ENCODE measurements at places on chromosomes 1 and 21. TPM values are rescaled to one million over a fixed set of nuclear protein-coding genes. Genes with fewer than 3 reads are reported as not detected.

DNA sequence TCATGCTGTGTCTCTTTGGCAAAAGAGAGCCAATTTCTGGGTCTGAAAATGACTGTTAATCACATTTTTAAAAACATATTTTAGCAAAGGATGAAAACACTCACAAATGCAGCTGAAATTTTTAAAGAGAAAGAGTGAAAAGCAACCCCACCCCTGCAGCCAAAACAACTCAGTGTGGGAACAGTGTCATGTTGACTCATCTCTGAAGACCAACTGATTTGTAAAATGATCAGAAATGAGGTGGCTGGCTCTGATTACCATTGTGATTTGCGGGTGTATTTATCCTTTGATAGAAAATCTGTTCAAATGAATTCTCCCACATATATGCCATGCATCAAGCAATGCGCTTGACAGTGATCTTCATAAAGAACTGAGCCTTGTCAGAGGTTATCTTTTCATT lies 287.0 kb upstream of the ESRRG start:
- no peak overlapping the region for H3K4me3 ChIP-seq
- DNase-seq: no peak
- H3K36me3 ChIP-seq: no peaks in the 10 kb centered on the region
- H3K27ac ChIP-seq: no peak overlapping the region

- no peak overlapping the region for H3K27ac ChIP-seq
- H3K36me3 ChIP-seq: no peaks in the 10 kb centered on the region
- no peak for DNase-seq
These were observed 198.6 kb upstream of the JUN start for GRCh38 chr1:58982259-58982998.

DNA sequence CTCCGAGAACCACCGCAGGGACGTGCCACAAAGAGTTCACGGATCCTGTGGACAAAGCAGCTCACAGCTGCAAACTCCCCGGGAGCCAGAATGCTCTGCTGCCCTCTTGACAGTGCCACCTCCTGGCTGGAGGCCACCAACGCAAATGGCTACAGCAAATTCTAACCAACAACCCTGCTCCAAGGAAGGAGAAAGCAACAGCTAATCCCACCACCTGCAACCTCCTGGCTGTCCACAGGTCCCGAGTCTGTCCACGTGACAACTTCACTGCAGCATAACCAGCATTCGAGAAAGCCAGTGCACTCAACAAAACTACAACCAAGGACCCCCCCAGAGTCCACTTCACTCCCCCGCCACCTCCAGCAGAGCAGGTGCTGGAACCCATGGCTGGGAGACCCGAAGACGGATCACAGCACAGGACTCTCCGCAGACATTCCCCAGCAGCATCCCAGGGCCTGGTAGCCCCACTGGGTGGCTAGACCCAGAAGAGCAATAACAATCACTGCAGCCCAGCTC lies 17.3 kb downstream of the POFUT2 start:
- no peak overlapping the region for H3K4me3 ChIP-seq
- H3K4me1 ChIP-seq: no peaks in the 10 kb centered on the region
- no peaks in the 10 kb centered on the region for H3K36me3 ChIP-seq
- H3K27me3 ChIP-seq: no peaks in the 10 kb centered on the region

DNA sequence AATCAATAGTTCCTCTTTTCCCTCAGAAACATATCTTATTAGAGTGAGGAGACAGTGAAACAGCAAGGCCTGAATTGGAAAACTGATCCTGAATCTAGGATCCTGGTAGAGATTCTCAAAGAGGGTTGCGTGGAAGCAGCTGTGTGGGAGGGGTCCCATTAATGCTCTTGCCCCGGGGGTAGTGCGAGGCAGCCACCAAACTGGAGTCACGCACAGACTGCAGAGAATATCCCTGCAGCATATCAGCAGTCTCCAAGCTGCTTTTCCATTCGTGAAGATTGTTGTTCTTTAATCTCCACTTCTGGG lies 150.1 kb downstream of the DISC1 start:
- H3K36me3 ChIP-seq: no peaks in the 10 kb centered on the region
- H3K4me3 ChIP-seq: no peak overlapping the region
- H3K4me1 ChIP-seq: peaks cover 37% of the 10 kb centered on the region
- no peak overlapping the region for H3K27ac ChIP-seq
- no peak for DNase-seq

- no peak overlapping the region for H3K27ac ChIP-seq
- no peak overlapping the region for H3K4me3 ChIP-seq
- H3K36me3 ChIP-seq: no peaks in the 10 kb centered on the region
- no peaks in the 10 kb centered on the region for H3K4me1 ChIP-seq
- H3K27me3 ChIP-seq: peaks cover 35% of the 10 kb centered on the region
These were observed 59.6 kb upstream of the CSF3R start for GRCh38 chr1:36542024-36542961.

GRCh38 chr1:68745011-68745410 lies 248.1 kb upstream of the DEPDC1 start:
- DNase-seq: no peak
- H3K4me3 ChIP-seq: no peak overlapping the region
- no peaks in the 10 kb centered on the region for H3K27me3 ChIP-seq
- no peak overlapping the region for H3K27ac ChIP-seq
- no peaks in the 10 kb centered on the region for H3K4me1 ChIP-seq

GRCh38 chr1:152926091-152926490 lies 17.7 kb downstream of the IVL start:
- no peaks in the 10 kb centered on the region for H3K36me3 ChIP-seq
- H3K27me3 ChIP-seq: no peaks in the 10 kb centered on the region
- no peak overlapping the region for H3K27ac ChIP-seq
- H3K4me1 ChIP-seq: no peaks in the 10 kb centered on the region
- H3K4me3 ChIP-seq: no peak overlapping the region
- DNase-seq: no peak

DNA sequence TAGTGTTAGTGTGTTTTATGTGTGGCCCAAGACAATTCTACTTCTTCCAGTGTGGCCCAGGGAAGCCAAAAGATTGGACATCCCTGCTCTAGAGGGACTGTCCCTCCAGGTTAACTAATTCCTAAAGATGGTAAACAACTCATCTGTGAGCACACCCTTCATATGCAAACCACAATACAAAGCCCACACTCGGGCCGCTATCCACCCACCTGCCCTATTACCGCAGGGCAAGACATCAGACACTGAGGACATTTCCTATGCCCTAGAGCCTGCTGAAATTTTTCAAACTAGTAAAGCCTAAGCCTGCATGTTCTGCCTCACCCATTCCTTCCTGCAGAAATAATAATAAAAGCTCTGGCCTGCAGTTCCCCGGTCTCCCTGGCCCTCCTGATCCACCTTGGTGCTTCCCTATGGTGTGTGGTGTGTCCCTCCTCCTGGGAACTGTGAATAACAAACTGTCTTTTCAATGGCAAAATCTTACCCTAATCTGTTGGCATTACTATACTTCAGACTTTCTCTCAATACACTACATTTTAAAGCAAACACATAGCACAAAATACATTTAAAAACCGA lies 39.3 kb upstream of the NTPCR start:
- DNase-seq: no peak
- no peak overlapping the region for H3K4me3 ChIP-seq
- H3K27ac ChIP-seq: no peak overlapping the region
- no peaks in the 10 kb centered on the region for H3K27me3 ChIP-seq
- no peaks in the 10 kb centered on the region for H3K36me3 ChIP-seq

The ELF3 gene
- 318 TPM for total RNA-seq

The PIGR gene
- total RNA-seq: 0.10 TPM

The OR10J1 gene
- total RNA-seq: not detected

The PROX1 gene
- total RNA-seq: not detected

All from PC-9 (cell line).